Osteoblast (primary cell): ENCODE measurements at places on chromosomes 1 and 21. TPM values are rescaled to one million over a fixed set of nuclear protein-coding genes. Genes with fewer than 3 reads are reported as not detected.

DNA sequence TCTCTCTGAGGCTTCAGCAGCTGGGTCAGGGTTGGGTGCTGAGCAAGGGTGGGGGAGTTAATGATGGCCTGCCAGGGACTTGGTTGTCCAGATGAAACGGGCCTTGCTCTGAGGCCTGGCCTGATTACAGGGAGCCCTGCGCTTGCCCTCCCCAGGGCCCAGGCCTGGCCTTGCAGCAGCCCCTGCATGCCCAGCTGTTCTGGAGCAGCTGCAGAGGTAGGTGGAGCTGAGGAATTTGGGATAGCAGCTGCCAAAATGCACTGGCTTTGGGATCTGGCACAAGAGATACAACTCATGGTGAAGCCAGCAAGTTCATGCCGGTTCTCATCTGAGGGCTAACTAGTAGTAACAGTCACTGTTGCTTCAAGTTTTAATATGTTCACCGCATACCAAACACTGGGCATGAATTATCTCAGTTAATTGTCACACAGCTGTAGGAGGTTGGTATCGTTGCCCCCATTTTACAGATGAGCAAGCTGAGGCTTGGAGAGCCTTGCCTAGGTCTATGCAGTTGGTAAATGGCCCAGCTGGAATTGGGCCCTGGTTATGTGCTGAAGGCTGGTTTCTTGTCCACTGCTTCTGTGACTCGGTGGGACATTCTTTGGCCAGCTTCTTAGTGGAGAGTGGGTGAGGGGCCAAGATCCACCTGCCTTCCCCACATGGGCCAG lies 7.3 kb upstream of the SERINC2 start:
- peak; percentile 70 for DNase-seq
- no peak overlapping the region for H3K4me3 ChIP-seq
- no peaks in the 10 kb centered on the region for H3K36me3 ChIP-seq
- peaks cover 18% of the 10 kb centered on the region for H3K4me1 ChIP-seq
- H3K27me3 ChIP-seq = no peaks in the 10 kb centered on the region

GRCh38 chr1:175822580-175822979 lies 79.2 kb upstream of the TNR start:
- no peaks in the 10 kb centered on the region for H3K4me1 ChIP-seq
- no peak for DNase-seq
- H3K36me3 ChIP-seq = no peaks in the 10 kb centered on the region
- H3K27ac ChIP-seq = no peak overlapping the region

- DNase-seq = peak; percentile 90
- peak overlapping the region; percentile 62 for H3K4me3 ChIP-seq
- H3K27me3 ChIP-seq = no peaks in the 10 kb centered on the region
- no peaks in the 10 kb centered on the region for H3K36me3 ChIP-seq
- peaks cover 19% of the 10 kb centered on the region for H3K4me1 ChIP-seq
These were observed 192.3 kb downstream of the SLC45A1 start for GRCh38 chr1:8510041-8510823.

The UTS2 gene
- total RNA-seq = under 0.01 and 0.29 TPM in 2 replicates

GRCh38 chr1:230243583-230244353 lies 176.7 kb downstream of the GALNT2 start:
- no peak overlapping the region for H3K27ac ChIP-seq
- no peaks in the 10 kb centered on the region for H3K27me3 ChIP-seq
- no peak overlapping the region for H3K4me3 ChIP-seq
- peaks cover 9% of the 10 kb centered on the region for H3K4me1 ChIP-seq
- H3K36me3 ChIP-seq = peaks cover 32% of the 10 kb centered on the region

DNA sequence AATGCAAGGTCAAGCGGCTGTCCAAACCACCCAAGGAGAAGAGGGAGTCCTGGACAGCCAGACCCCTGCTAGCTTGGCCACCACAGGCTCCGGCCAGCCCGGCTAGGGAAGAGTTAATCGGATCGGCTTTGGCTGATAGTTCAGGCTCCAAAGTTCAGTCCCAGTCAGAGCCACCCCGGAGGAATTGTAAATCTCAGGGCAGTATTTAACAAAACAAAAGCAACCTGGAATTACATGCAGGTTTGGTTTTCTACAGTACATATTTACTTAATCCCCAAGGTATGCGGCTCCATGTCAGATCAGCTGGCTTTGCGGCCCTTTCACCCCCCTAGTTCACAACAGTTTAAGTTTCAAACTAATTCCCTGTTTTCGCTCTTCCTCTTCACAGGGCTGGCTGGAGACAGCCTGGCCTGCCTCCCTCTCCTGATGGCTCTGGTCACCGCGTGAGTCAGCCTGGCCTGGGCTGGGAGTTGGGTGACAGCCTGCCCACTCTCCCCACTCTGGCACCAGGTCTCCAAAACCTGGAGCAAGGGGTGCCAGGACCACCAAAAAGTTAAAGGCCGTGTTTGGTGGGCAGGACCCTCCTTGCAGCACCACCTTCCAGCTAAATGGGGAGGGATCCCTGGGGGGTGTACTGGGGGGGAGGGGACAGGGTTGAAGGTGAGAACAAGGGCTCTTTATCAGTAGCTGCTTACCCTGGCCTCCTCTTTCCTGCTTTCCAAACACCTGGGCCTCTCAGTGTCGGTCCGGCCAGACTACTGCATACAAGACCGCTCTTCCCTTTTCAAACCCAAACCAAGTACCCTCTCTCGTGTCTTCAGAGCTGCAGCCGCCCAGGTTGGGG lies 1.9 kb downstream of the DHRS3 start:
- H3K27ac ChIP-seq = peak overlapping the region; percentile 96
- peak overlapping the region; percentile 92 for H3K4me3 ChIP-seq
- DNase-seq = peak; percentile 86
- no peaks in the 10 kb centered on the region for H3K27me3 ChIP-seq

- H3K4me3 ChIP-seq = peak overlapping the region; percentile 93
- H3K36me3 ChIP-seq = peaks cover 7% of the 10 kb centered on the region
- H3K4me1 ChIP-seq = peaks cover 45% of the 10 kb centered on the region
- no peaks in the 10 kb centered on the region for H3K27me3 ChIP-seq
- peak; percentile 62 for DNase-seq
- peak overlapping the region; percentile 80 for H3K27ac ChIP-seq
These were observed 680 bp upstream of the CNN3 start for GRCh38 chr1:94927405-94928175.

GRCh38 chr1:208510192-208510952 lies 266.2 kb upstream of the PLXNA2 start:
- no peak overlapping the region for H3K4me3 ChIP-seq
- H3K4me1 ChIP-seq = no peaks in the 10 kb centered on the region
- no peak for DNase-seq
- no peaks in the 10 kb centered on the region for H3K36me3 ChIP-seq
- no peaks in the 10 kb centered on the region for H3K27me3 ChIP-seq

GRCh38 chr1:203722909-203723308 lies 42.1 kb upstream of the LAX1 start:
- no peak overlapping the region for H3K27ac ChIP-seq
- no peaks in the 10 kb centered on the region for H3K4me1 ChIP-seq
- DNase-seq = no peak
- H3K4me3 ChIP-seq = no peak overlapping the region
- no peaks in the 10 kb centered on the region for H3K27me3 ChIP-seq

DNA sequence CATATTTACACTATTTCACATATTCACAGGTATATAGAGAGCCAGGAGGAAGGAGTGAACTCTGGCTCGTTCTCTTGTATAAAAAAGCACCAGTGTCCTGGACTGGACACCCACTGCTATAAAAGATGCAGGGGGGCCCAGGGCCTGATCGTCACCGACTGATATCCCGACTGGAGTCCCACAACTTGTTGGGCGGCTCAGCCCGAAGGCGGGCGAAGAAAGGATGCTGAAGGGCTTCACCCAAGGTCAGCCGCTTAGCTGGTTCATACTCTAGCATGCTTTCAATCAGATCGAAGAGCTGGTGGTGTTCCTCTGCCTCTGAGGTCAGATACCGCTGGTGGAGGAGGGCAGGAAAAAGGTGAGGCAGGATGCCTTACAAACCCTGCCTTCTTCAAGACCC lies 907 bp upstream of the SCAMP3 start:
- no peak for DNase-seq
- H3K27ac ChIP-seq = no peak overlapping the region
- H3K4me1 ChIP-seq = peaks cover 16% of the 10 kb centered on the region
- H3K4me3 ChIP-seq = no peak overlapping the region

GRCh38 chr1:183218971-183219615 lies 33.0 kb downstream of the LAMC2 start:
- no peaks in the 10 kb centered on the region for H3K36me3 ChIP-seq
- no peak for DNase-seq
- H3K4me3 ChIP-seq = no peak overlapping the region
- no peak overlapping the region for H3K27ac ChIP-seq
